Activated CD4-positive, alpha-beta T cell treated with anti-CD3 and anti-CD28 coated beads, Interleukin-2, amount 10 ng/mL, durations not matched to agents 7 days and 5 days (primary cell): ENCODE measurements at places on chromosomes 1 and 21. TPM values are rescaled to one million over a fixed set of nuclear protein-coding genes. Genes with fewer than 3 reads are reported as not detected.

DNA sequence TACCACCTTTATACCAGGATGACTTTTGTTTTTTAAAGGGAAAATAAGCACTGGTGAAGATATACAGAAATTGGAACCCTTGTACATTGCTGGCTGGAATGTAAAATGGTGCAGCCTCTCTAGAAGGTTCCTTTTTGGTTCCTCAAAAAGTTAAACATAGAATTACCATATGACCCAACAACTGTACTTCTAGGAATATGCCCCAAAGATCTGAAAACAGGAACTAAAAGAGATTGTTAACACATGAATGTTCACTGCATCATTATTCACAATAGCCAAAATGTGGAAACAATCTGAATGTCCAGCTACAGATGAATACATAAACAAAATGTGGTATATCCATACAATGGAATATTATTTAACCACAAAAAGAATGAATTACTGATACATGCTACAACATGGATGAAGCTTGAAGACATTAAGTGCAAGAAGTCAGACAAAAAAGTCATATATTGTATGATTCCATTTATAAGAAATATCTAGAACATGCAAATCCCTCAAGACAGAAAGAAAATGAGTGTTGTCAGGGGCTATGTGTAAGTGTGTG is 84.9 kb upstream of the DMRTA2 start:
- no peak for DNase-seq

DNA sequence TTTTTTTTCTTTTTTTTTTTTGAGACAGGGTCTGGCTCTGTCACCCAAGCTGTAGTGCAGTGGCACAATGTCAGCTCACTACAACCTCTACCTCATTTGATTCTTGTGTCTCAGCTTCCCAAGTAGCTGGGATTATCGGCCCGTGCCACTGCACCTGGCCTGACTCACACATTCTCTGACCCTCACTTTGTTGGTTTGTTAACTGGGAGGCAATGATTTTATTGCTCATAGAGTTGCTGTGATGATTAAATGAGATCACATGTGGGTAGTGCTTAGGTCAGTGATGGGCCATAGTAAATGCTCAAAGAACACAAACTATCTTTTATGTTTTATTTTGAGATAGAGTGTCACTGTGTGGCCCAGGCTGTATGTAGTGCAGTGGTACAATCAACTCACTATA is 47.3 kb upstream of the SSBP3 start:
- DNase-seq = no peak

The HFM1 gene
- not detected for total RNA-seq

The S100A16 gene
- total RNA-seq = not detected
